Fibroblast of skin of left biceps (primary cell): ENCODE measurements at places on chromosomes 4 and X.
A peak's percentile ranks its signal among the peaks of the same experiment; 100 is the strongest.

DNA sequence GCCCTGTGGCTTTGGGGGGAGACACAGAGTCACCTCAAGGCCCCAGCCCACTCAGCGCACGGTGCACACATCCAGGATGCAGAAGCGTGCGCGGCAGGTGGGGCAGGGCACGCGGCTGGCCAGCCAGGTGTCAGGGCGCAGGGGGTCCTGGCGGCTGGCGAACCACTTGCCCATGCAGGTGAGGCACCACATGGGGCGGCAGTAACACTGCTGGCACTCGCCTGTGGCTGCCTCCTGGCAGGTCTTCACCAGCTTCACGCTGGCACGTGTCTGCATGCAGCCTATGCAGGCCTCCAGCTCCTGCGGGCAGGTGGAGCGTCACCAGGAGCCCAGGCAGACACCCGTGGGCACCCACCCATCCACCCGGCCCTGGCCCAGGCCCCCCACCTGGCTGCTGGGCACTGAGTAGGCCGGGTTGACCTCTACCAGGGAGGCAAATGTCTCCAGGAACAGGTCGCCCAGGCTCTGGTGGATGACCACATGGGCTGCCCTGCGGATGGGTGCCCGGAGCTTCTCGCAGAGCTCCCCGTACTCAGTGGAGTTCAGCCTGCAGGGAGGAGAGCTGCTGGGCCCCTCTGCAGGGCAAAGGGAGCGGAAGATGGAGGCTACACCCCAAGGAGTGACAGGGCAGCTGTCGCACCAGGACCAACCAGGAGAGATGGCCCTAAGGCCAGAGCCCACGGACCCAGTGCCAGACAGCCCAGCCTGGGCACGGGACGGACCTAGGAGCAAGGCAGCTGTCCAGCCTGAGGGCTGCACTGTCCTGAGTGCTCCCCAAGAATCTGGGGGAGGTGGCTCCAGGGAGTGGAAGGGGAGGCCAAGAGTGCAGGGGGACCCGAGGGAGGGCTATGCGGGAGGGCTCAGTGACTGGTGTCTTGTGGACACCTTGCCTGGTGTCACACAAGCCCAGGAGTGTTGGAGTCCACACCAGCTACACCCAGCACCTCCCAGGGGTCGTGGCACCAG, 3.7 kb downstream of the TMEM129 start:
- DNase-seq, result no peak

DNA sequence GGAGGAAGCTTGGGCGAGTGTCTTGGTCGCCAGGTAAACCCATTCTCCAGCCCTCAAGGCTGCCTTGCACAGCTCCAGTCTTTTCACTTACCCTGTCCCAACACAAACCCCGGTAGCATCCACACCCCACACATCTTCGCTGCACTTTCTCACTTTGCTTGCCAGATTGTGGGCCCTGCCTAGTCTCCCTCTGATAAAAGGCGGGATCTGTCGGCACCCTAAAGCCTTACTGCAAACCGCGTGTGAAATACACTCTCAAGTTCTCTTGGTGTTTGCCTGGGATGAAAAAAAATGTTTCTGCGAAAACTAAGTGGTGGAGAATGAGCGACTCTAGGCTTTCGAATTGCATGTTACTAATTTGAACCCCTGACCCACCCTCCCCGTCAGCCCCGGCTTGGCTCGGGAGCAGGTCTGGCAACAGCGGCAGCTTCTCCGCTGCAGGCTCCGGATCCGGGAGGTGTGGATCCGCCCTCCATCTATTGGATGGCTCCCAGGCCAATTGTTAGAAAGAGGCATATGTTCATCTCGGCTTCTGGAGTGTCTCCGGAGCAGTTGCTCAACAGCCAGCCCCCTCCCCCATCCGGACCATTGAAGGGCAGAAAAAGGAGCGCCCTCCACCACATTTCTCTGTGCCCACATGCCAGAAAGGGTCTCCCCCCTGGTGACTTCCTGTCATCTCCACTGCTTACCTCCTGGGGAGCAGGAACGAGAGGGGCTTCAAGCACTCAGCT, 3.0 kb upstream of the CITED1 start:
- DNase-seq, result no peak

DNA sequence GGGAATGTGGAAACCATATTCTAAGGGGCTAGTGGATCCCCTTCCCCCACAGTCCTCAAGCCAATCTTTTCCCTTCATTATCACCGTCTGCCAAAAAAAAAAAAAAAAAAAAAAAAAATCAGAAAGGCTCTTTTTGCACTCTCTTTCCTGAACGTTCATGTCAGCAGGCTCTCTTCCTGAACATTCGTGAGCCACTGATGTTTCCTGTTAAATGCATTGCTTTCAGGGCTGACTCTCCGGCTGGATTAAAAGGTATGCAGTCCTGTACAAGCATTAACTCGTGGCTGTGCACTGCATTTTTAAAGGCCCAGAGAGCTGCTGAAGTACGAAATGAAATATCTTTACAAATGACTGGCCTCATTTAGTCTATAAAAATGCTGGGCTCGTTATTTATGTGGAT, 34.0 kb upstream of the TSPAN5 start:
- DNase-seq, result no peak

DNA sequence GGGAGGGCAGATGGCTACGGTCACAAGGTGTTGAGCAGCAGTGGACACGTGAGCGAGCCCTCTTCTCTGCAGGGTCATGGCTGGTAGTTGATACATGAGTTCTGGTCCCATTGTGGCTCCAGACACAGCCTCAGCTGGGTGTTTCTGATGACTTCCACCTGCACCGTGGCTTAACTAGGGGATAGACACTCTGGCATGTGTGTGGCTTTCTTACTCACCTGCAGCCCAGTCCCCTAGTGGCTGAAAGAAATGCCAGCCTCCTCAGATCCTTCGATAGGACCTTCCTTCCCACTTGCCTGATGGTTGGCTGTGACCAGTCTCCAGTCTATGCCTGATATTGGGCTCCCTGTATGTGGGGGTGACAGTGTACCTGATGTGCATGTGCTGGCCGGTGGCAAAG, 5.0 kb downstream of the GPR78 start:
- DNase-seq, result no peak

DNA sequence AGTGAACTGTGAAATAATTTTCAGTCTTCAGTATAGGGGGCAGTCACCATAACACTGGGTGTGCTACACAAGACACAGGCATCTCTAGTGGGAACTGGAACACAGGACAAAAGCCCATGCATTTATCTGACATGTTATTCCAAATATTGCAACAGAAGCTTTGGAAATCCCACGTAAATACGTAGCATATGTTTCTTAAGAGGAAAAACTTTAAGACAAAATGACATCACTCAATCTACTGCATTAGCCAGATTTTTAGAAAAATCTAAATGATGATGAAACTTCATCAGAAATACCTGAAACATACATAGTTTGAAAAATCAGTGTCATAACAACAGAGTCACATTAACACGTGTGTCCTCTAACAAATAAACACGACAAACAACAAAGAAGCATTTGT, 14.5 kb downstream of the SHISA3 start:
- DNase-seq, result no peak

DNA sequence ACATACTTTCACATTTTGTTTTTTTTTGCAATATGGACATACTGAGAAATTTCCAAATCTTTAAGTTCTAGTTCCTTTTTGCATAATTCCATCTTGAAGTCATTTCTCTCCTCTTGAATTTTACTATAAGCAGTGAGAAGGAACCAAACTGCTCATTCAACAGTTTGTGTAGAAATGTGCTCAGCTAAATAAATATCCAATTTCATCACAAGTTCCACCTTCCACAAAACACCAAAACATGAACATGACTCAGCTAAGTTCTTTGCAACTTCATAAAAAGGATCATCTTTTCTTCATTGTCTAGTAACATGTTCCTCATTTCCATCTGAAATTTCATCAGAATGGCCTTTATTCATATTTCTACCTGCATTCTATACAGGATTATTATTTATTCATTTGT, 77.3 kb upstream of the FGF13 start:
- DNase-seq, result no peak

- DNase-seq, result no peak
These were observed 61.9 kb downstream of the ANKRD50 start for GRCh38 chr4:124650614-124651013.

- DNase-seq, result no peak
These were observed 60.8 kb downstream of the PALLD start for GRCh38 chr4:168557658-168558057.

GRCh38 chr4:137609718-137610430, 77.6 kb upstream of the PCDH18 start:
- peak; percentile 66 for DNase-seq

GRCh38 chr4:153366486-153366885, 22.0 kb downstream of the MND1 start:
- no peak for DNase-seq

GRCh38 chr4:102623622-102624021, 122.5 kb downstream of the NFKB1 start:
- DNase-seq, result peak; percentile 40

DNA sequence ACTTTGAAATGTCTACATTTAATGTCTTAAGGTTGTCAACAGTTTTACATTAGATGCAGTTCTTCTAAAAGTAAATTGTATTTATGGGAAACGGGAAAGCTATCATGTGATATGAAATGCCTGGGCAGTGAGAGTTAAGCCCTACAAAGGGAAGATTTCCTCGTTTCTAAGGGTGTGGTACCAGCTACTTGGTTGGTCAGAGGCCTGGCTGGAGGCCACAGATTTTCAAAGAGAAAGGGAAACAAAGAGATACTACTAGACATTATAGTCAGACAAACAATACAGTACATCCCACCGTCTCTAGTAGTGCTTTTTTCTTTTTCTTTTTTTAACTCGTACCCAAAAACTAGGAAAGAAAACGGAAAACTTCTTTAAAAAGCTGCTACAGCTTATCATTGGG, 467.8 kb downstream of the PCDH7 start:
- no peak for DNase-seq

DNA sequence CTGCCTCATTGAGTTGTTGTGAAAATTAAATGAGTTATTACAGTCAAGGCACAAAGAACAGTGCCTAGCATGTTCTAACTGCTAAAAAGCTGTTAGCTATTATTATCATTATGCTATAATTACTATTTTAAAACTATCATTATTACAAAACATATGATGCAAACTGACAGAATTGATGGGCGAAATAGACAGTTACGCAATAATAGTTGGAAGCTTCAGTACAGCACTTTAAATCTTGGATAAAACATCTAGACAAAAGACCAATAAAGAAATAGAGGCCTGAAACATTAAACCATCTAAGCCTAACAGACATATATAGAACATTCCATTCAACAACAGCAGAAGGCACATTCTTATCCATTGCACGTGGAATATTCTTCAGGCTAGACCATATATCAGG, 73.0 kb downstream of the TAB3 start:
- no peak for DNase-seq
